ENCODE measurements at places on chromosomes 3 and 15.

GRCh38 chr15:55348281-55348778 is 29.3 kb downstream of the PIGB start:
- no peaks in the 10 kb centered on the region for H3K27me3 ChIP-seq
- no peak for DNase-seq
- no peak overlapping the region for H3K4me3 ChIP-seq
- no peaks in the 10 kb centered on the region for H3K4me1 ChIP-seq

DNA sequence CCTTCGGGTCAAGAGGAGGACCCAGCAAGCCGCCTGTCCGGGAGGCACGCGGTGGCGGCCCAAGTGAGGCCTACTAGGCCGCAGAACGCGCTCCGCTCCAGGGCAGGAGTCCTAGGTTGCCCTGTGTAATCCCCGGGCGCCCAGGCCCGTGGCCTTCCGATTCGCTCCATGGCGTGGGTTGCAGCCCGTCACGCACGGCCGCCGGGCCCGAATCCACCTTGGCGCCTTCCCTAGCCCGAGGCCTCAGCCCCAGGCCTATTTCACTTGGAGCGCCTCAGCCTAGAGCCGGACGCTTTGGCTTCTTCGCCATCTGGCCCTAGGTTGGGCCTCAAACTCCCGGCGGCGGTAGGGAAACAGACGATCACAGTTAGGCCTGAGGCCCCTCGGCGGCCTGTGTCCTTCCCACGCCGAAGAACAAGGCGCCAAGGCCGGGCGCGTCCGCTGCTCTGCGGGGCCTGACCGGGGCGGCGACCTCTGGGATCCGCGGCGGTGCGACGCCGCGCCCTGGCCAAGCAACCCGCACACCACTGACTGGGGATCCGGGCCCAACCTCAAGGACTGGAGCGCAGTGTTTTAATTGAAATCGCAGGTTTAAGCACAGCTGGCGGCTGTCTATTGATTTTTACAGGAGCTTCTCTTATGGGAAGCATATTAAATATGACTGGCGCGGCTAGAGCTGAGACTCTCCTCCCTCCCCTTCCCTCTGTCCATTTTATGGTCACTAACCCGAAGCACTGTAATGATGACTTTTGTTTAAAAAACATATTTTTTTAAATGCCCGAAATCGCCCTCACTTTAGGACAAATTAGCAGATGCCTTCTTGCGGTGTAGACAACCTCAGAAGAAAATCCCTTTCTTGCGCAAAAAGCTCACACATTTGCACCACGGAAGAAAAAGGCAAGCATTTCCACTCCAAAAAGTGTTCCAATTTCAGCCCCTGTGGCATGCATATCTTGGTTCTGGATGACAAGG is 3.8 kb upstream of the FEZF2 start:
- H3K4me3 ChIP-seq, result no peak overlapping the region
- no peak for DNase-seq
- H3K27ac ChIP-seq, result no peak overlapping the region
- H3K36me3 ChIP-seq, result no peaks in the 10 kb centered on the region
- H3K27me3 ChIP-seq, result peaks cover 60% of the 10 kb centered on the region
- H3K4me1 ChIP-seq, result peaks cover 2% of the 10 kb centered on the region

- no peak overlapping the region for H3K4me3 ChIP-seq
- H3K27ac ChIP-seq, result no peak overlapping the region
- no peak for DNase-seq
- peaks cover 38% of the 10 kb centered on the region for H3K4me1 ChIP-seq
These were observed 335.9 kb upstream of the ICE2 start for GRCh38 chr15:60814855-60815254.

- no peaks in the 10 kb centered on the region for H3K4me1 ChIP-seq
- H3K27me3 ChIP-seq, result no peaks in the 10 kb centered on the region
- no peak overlapping the region for H3K4me3 ChIP-seq
- H3K36me3 ChIP-seq, result peaks cover 3% of the 10 kb centered on the region
- no peak overlapping the region for H3K27ac ChIP-seq
These were observed 38.4 kb upstream of the SLC12A8 start for GRCh38 chr3:125250973-125251372.

- H3K27me3 ChIP-seq, result no peaks in the 10 kb centered on the region
- no peak overlapping the region for H3K4me3 ChIP-seq
- H3K27ac ChIP-seq, result no peak overlapping the region
- no peak for DNase-seq
- peaks cover 2% of the 10 kb centered on the region for H3K36me3 ChIP-seq
- no peaks in the 10 kb centered on the region for H3K4me1 ChIP-seq
These were observed 45.1 kb downstream of the PLXNA1 start for GRCh38 chr3:127027811-127028548.

DNA sequence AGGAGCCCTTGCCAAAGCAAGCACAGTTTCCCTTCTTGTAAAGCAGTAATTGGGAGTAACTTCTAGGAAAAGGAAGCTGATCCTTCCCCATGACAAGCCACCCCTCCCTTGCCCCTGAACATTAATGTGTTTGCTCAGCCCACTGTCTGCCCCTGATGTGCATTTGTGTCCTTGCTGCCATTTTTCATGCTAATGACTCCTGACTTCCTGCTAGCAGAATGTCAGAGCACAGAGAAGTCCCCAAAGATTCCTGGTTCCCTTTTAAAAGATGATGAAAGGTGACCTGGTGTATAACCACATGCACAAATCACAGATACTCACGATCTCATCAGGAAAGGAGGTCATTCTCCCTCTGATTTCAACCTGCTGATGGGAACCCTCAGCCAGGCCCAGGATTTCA is 44.2 kb upstream of the WNT5A start:
- H3K4me3 ChIP-seq, result no peak overlapping the region
- no peak for DNase-seq
- no peaks in the 10 kb centered on the region for H3K27me3 ChIP-seq
- no peak overlapping the region for H3K27ac ChIP-seq
- H3K4me1 ChIP-seq, result no peaks in the 10 kb centered on the region

- no peak overlapping the region for H3K4me3 ChIP-seq
- H3K27ac ChIP-seq, result no peak overlapping the region
- H3K36me3 ChIP-seq, result no peaks in the 10 kb centered on the region
- H3K27me3 ChIP-seq, result no peaks in the 10 kb centered on the region
- DNase-seq, result no peak
- no peaks in the 10 kb centered on the region for H3K4me1 ChIP-seq
These were observed 79.5 kb upstream of the PEX5L start for GRCh38 chr3:180116203-180116602.

- peak overlapping the region; percentile 46 for H3K27ac ChIP-seq
- H3K36me3 ChIP-seq, result no peaks in the 10 kb centered on the region
- peak overlapping the region; percentile 44 for H3K4me3 ChIP-seq
- no peak for DNase-seq
These were observed 98.5 kb upstream of the CCDC80 start for GRCh38 chr3:112739252-112739965.

GRCh38 chr3:152113413-152113812 is 155.3 kb upstream of the MBNL1 start:
- H3K4me1 ChIP-seq, result no peaks in the 10 kb centered on the region
- H3K4me3 ChIP-seq, result no peak overlapping the region
- H3K27me3 ChIP-seq, result no peaks in the 10 kb centered on the region
- H3K27ac ChIP-seq, result no peak overlapping the region

- no peak overlapping the region for H3K4me3 ChIP-seq
- H3K36me3 ChIP-seq, result no peaks in the 10 kb centered on the region
- no peak overlapping the region for H3K27ac ChIP-seq
- H3K4me1 ChIP-seq, result no peaks in the 10 kb centered on the region
These were observed 191.9 kb downstream of the STT3B start for GRCh38 chr3:31724651-31725050.

GRCh38 chr3:42276141-42277132 is 10.5 kb upstream of the CCK start:
- peaks cover 4% of the 10 kb centered on the region for H3K4me1 ChIP-seq
- peaks cover 32% of the 10 kb centered on the region for H3K36me3 ChIP-seq
- H3K27ac ChIP-seq, result peak overlapping the region; percentile 55

DNA sequence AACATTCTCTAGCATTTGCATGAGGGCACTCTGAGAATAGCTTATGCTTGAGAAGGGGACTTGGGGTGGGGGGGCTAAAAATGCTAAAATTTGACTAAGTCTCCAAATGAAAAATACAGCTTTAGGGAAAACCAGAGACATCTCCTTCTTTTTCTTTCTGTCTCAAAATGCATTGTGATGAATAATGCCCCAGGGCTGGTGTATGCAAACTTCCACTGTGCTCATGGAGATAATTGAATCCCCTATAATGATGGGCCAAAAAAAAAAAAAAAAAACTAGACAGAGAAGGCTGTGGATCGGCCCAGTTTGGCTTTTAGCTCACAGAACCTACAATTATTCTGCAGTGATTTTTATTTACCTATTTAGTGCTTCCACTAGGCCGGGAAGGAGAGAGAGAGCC is 147.9 kb upstream of the RORA start:
- no peaks in the 10 kb centered on the region for H3K4me1 ChIP-seq
- no peak for DNase-seq
- H3K27ac ChIP-seq, result no peak overlapping the region
- no peak overlapping the region for H3K4me3 ChIP-seq

All from naive thymus-derived CD8-positive, alpha-beta T cell (primary cell).